ENCODE measurements at places on chromosomes 5 and 9.

DNA sequence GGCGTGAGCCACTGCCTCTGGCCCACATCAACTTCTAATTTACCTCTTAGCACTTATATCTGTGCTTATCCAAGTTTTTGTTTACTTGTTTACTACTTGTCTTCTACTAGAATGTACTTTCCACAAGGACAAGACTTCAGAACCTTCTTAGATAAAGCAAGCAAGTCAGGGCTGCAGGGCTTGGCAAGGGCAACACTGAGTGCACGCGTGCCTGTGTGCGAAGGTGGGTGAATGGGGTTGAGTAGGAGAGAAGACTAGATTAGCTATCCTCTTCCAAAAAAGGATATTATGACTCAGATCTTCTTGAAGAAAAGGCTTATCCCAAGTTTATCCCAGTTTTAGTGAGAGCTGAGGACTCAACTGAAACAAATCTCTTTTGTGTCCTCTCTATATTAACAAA is 19.3 kb downstream of the AK3 start:
- DNase-seq = no peak

GRCh38 chr9:5002811-5003210 is 17.7 kb downstream of the JAK2 start:
- peak; percentile 40 for DNase-seq

- no peak for DNase-seq
Observed at GRCh38 chr9:89668216-89668865, 63.5 kb downstream of the GADD45G start.

- no peak for DNase-seq
Observed at GRCh38 chr5:80389580-80389979, 18.3 kb upstream of the ZFYVE16 start.

- DNase-seq = no peak
Observed at GRCh38 chr9:109935406-109936087, 155.5 kb downstream of the PALM2AKAP2 start.

- no peak for DNase-seq
Observed at GRCh38 chr5:174074369-174074768, 28.9 kb downstream of the NSG2 start.

DNA sequence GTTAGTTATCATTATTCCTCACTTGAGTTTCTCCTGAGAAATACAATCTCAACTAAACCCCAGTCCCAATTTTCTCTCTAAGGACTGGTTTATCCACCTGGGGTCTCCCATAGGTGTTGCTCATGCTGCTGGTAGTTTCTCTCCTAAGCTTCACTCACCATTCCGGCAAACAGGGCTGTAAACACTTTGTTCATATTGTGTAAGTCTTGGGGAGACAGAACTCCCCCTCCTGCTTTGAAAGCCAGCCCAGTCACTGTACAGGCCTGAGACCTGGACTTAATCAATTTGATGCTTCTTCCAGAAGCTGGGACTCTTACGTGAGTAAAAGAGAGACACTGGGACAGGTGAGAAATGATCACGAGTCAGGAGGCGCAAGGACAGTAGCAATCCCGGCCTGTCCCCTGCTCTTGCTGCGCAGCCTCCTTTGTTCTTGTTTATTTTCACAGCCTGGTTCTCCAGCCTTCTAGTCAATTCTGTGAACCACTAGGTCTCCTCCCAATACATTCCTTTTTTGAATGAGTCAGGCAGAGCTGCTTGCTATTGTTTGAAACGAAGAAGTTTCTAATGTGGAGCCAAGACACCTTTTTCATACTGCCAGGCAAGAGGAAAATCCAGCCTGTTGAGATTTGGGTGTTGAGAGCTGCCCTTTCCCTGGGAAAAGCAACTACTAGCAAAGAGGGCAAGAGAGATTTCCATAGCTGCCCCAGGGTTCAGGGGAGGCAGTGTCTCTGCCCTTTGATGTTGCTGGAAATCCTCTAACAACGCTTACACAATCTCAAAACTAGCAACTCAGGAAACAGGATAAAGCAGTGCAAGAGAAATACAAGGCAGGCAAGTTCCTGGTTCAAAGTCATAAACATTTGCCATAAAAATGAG is 9.2 kb upstream of the SHROOM1 start:
- no peak for DNase-seq

DNA sequence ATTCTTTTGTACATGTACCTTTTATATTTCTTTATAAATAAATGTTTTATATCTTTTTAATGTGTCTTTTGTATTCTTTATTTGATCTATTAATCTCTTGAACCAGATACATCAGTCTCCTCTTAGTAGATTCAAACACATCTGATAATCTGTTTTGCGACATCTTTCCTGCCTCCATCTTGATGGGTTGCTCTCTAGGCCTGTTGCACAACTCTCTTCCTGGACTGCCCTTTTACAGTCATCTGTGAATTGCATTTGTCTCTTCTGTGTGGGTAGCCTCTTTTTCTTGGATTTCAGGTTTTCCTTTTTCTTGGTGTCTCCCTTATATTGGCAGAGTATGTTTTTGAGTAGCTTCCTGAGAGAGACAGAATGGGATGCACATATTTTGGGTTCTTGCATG is 6.2 kb downstream of the ZFYVE16 start:
- DNase-seq = no peak

DNA sequence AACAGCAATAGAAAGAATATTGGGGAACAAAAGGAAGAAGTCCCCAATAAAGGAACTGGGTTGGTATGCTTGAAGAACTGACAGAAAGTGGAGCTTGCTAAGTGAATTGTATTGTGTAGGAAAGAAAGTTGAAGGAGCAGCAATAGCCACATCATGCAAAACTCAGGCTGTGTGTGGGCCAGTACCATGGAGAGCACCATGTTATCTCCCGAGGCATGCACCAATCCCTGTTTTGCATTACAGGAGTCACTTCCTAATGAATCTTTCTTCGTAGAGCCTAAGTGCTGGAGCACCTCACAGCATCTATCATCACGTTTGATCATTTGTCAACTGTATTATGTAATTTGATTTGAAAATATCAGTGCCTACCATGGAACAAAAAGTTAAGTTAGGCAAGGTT is 137.7 kb upstream of the NMUR2 start:
- no peak for DNase-seq
